ENCODE measurements at places on chromosomes 2 and 18. TPM values are rescaled to one million over a fixed set of nuclear protein-coding genes. Genes with fewer than 3 reads are reported as not detected.
A peak's percentile ranks its signal among the peaks of the same experiment; 100 is the strongest.

Gene LTBP1
- 43.9 TPM for total RNA-seq

GRCh38 chr2:190714958-190715357 lies 66.1 kb downstream of the NAB1 start:
- DNase-seq: no peak

DNA sequence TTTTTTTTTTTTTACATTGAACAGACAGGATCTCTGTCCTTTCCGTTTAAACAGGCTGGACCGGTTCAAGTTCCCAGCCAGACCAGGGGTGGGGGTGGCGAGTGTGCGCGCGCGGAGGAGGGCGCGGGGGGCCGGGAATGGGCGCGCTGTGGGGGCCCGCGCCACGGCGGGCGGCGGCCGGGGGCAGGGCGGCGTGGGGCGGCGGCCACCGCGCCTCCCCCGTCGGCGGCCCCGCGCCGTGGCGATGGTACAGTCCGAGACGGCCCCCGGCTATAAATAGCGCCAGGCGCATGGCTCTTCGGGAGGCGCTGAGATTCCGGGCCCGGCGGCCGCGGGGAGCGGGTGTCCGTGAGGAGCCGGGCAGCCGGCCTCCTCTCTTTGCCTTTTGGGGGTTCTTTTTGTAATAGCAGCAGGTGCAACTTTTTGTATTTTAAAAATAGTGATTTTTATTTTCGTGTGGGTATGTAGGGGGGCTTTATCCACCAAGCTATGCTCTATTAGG lies 430 bp upstream of the CELF4 start:
- DNase-seq: no peak

GRCh38 chr2:191701696-191702095 lies 23.8 kb downstream of the NABP1 start:
- DNase-seq: no peak

DNA sequence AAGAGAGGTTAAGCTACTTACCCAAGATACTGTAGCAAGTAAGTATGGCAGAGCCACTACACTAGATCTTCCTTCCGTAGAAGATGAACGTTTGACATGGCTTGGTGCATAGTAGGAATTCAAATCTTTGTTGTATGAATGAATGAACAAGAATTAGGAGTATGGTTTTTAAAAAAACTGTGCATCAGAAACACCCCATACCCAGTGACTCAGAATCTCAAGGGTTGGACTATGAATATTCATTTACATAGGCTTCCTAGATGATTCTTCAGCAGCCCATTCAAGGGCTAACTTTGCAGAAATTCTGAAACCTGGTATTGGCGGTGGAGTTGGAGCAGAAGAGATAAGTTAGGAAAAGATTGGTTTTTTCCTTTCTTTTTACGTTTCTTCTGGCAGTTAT lies 5.4 kb downstream of the ACTR3 start:
- DNase-seq: no peak

DNA sequence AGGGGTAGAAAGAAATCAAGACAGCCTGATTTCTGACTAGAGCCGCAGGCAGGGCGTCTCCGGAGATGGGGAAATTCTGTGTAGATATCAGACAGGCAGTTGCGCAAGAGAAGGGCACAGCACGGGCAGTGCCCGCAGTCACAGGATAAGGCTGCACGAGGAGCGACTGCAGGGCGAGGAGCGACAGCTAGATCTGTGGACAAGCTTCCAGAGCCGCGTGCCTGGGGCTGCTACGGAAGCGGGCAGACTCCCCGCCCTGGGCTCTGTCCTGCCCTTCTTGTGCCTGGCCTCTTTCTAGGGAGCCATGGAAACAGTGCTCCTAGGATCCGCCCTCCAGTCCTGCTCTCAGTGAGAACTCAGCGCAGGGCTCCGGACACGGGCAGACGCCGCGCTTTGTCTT lies 12.6 kb downstream of the MC5R start:
- no peak for DNase-seq

Gene LAMA1
- total RNA-seq: 10.1 TPM

DNA sequence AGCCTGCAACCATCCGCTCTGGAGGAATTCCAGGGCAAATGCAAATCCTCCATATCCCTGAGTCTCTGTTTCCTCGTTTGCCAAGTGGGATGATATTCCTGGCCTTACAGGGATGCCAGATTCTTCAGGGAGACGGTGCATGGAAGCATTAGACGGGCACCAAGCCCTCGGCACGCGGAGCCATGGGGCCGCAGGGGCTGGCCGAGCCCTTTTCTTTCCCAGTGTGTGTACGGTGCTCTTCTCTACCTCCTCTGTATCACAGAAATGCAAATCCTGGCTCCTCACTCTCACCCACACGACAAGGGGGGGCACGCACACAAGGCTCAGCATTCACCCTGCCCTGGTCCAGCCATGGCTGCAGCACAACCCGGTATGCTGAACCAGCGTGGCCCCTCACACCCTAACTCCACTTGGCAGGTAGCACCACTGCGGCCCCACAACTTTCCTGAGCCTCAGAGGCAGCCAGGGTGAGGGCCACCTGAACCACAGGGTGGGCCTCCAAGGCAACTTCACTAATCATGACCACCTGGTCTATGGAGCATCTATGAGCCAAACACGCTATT lies 64.1 kb upstream of the SALL3 start:
- DNase-seq: no peak

DNA sequence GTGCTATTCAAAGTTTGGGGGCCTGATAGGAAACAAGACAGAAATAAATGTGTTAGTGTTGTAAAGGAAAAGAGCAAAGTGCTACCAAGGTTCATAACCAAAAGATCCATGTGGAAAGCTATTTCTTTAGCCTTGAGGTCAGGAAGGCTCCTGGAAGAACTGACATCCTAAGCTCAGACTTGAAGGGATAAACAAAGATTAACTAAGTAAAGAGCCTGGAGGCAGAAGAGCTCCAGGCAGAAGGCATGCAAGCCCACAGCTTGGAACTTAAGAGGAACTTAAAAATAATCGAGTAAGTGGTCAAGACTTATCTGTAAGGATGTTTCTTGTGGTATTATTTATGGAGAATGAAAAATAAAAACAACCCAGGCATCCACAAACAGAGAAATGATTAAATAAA lies 245.0 kb upstream of the MGAT5 start:
- DNase-seq: no peak

GRCh38 chr2:11753886-11754699 lies 7.7 kb downstream of the LPIN1 start:
- DNase-seq: no peak

Gene CCNYL1
- total RNA-seq: 20.5 TPM

Gene SUCLG1
- 78.4 TPM for total RNA-seq

Gene HIBCH
- 8.6 TPM for total RNA-seq

DNA sequence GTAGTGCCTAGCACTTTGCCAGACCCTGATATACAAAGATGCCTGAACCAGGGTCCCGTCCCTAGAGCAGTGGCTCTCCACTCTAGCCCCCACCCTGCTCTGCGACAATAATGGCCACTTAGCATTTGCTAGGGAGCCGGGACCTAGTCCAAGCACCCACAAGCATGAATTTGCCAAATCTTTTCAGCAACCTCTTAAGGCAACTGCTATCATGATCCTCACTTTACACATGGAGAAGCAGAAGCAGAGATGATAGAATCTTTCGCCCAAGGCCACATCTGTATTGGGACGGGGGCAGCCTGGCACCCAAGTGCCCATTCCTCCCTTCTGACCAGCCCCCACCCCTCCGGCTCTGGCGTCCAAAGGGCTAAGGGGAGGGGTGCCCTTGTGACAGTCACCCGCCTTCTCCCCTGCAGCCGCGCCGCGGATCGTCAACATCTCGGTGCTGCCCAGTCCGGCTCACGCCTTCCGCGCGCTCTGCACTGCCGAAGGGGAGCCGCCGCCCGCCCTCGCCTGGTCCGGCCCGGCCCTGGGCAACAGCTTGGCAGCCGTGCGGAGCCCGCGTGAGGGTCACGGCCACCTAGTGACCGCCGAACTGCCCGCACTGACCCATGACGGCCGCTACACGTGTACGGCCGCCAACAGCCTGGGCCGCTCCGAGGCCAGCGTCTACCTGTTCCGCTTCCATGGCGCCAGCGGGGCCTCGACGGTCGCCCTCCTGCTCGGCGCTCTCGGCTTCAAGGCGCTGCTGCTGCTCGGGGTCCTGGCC lies 13.0 kb downstream of the SIGLEC15 start:
- DNase-seq: no peak

Gene AMER3
- not detected for total RNA-seq

GRCh38 chr2:9646196-9647030 lies 15.6 kb upstream of the YWHAQ start:
- DNase-seq: no peak

- no peak for DNase-seq
Observed at GRCh38 chr18:50711386-50711785, 108.4 kb downstream of the MRO start.

GRCh38 chr2:70789304-70790135 lies 923 bp downstream of the FIGLA start:
- DNase-seq: no peak

GRCh38 chr2:53744395-53745065 lies 23.1 kb upstream of the CHAC2 start:
- DNase-seq: no peak

DNA sequence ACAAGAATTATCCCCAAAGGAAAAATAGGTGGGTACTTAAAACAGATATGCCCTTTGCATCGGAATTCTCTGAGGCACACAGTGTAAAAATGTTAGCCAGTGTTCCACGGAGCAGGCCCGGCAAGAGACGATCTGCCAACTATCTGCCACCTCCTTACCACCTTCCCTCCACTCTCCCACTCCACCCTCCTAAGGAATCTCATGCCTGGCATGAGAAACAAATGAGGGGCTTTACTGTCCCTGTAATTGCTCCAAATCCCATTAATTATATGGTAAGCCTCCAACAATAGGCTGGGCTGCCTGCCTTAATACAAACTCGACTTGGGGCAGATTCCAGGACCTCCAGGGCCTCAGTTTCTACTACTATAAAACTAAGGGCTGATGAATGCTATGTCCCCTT lies 102.3 kb downstream of the ZBTB7C start:
- no peak for DNase-seq

DNA sequence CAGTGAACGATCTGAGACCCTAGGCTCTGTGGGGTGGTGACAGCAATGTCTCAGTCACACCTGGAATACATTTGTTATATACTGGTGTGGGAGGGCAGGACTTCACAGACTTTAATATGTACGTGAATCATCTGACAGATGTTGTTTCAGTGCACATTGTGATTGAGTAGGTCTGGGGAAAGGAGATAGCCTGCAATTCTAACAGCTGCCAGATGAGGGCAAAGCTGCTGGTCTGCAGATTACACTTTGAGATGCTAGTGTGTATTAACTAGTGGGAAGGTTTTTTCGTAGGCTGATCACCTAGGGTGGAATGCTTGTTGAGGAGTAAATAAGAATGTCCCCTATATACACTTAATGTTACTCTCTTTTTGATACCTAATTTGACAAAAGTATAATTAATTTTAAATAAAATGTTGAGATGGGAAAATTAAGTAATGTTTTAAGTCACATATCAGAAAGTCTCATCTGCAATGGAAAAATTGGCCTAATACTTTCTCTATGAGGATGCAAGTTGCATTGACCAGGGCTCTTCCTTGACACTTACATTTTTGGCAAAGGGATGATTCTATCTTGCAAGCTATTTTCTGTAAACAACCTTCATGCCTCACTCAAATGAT lies 496.9 kb upstream of the HNMT start:
- peak; percentile 12 for DNase-seq

GRCh38 chr2:50026236-50026635 lies 871.9 kb upstream of the FSHR start:
- DNase-seq: no peak

Gene INHBB
- 0.87 TPM for total RNA-seq

- DNase-seq: no peak
Observed at GRCh38 chr2:70716131-70716743, 51.8 kb downstream of the ADD2 start.

Gene PLCL1
- not detected for total RNA-seq

- no peak for DNase-seq
Observed at GRCh38 chr18:28689588-28689987, 512.7 kb upstream of the CDH2 start.

DNA sequence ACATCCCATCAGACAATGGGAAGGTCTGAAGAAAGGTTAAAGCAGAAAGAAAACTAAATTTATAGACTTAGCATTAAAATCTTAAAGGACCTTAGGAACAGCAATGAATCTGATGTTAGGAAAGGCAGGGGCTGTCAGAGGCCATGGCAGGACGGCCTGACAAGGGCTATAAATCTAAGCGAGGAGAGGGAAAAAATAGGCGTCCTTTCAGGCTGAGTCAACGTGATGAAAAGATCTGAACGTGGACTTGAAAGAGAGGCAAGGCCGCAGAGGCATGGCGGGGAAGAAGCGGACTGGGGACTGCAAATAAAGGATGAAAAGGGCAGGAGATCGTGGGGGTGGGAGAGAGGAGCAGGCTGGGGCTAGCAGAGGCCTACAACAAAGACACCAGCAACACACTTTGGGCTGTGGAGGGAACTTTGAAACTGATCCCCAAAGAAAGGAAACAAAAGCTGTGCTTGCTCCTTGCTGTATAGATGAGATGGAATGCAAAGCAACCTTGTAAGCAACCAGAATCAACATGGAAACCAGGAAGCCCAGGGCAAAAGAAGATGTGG lies 145.6 kb downstream of the NRP2 start:
- DNase-seq: no peak

DNA sequence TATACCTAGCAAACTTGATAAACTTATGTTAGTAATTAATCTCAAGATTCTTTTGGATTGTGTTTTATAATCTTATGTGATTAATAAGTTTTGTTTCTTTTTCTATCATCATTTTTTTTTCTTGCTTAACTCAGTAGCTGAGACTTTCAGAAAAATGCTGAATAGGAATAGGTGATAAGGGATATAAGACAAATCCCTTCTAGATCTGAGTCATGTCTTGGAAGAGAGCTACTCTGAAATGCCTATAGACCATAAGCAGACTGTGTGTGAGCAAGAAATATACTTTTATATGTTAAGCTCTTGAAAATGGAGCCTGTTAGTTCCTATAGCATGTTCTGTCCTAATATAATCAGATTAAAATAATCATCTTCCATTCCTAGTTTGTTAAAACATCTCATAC lies 29.6 kb downstream of the CYBRD1 start:
- no peak for DNase-seq

Gene FAM124B
- not detected for total RNA-seq

- DNase-seq: no peak
Observed at GRCh38 chr2:235563056-235563910, 69.4 kb downstream of the AGAP1 start.

DNA sequence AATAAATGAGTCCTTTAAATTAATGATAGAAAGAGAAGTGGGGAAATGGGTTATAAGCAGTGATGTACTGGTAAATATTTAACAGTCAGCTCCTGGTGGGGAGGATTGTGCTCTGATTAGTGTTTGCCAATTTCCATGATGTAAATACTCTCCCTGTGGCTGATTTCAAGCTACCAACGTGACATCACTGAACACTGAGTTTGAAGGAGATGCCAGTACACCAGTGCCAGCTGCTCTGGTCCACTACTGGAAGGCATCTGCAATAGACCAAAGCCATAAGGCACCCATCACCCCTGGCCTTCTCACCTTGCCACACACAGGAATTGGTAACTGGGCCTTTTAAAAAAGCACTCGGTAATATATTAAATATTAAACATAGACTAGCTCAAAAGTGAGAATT lies 77.7 kb downstream of the TGOLN2 start:
- DNase-seq: peak; percentile 20
